Left lung (tissue), 14 donors: ENCODE measurements at places on chromosomes 13 and 19. TPM values are rescaled to one million over a fixed set of nuclear protein-coding genes. Genes with fewer than 3 reads are reported as not detected.

The ZNF763 gene
- 5.7 TPM for total RNA-seq

The ZNF536 gene
- total RNA-seq: 0.50 TPM

The ENOX1 gene
- total RNA-seq: 2.0 TPM

The SMIM17 gene
- not detected for total RNA-seq

The NXNL1 gene
- total RNA-seq: not detected

The CBARP gene
- total RNA-seq: 1.5 TPM

The KIR2DL1 gene
- total RNA-seq: 0.20 TPM

The RFXAP gene
- 3.6 TPM for total RNA-seq

The ZNF611 gene
- 24.6 TPM for total RNA-seq

The WTIP gene
- total RNA-seq: 39.3 TPM

The ZNF615 gene
- total RNA-seq: 8.7 TPM

The CRLF1 gene
- 44.7 TPM for total RNA-seq

The IGFL3 gene
- not detected for total RNA-seq

The RDH8 gene
- total RNA-seq: not detected

The TLE6 gene
- total RNA-seq: 3.3 TPM

The TICAM1 gene
- total RNA-seq: 14.6 TPM

The DLEU7 gene
- total RNA-seq: 1.9 TPM

The MEDAG gene
- 10.6 TPM for total RNA-seq

The TUBA3C gene
- total RNA-seq: not detected
